ENCODE measurements at places on chromosomes 3 and 15.

DNA sequence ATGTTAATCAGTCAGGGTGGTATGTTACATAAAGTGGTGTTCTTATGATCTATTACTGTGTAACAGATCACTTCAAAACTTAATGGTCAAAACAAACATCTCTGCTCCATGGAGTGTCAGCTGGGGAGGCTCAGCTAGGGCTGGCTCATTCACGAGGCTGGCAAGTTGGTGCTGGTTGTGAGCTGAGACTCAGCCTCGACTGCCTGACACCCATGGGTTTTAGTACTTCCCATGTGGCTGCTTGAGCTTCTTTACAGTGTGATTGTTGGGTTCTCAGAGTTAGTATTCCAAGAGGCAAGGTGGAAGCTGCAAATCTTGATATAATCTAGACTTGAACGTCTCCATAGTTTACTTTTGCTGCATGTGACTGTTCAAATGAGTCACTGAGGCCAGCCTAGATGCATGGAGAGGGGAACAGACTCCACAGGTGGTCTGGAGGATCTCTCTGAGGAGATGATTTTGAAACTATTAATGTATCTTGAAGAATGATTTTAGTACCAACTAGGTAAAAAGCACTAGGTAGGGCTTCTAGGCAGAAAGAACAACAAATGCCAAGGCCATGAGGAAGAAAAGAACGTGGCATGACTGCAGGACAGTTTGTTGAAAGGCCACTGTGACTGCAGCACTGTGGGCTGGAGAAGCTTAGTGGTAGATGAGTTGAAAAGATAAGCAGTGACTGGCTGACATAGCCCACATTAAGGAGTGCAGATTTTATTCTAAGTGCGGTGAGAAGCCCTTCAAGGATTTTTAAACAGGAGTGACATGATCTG, 281.1 kb upstream of the PROK2 start:
- no peak for DNase-seq
- no peak overlapping the region for H3K4me3 ChIP-seq
- no peaks in the 10 kb centered on the region for H3K4me1 ChIP-seq
- H3K27ac ChIP-seq, result no peak overlapping the region
- peaks cover 1% of the 10 kb centered on the region for H3K27me3 ChIP-seq
- H3K36me3 ChIP-seq, result peaks cover 12% of the 10 kb centered on the region

DNA sequence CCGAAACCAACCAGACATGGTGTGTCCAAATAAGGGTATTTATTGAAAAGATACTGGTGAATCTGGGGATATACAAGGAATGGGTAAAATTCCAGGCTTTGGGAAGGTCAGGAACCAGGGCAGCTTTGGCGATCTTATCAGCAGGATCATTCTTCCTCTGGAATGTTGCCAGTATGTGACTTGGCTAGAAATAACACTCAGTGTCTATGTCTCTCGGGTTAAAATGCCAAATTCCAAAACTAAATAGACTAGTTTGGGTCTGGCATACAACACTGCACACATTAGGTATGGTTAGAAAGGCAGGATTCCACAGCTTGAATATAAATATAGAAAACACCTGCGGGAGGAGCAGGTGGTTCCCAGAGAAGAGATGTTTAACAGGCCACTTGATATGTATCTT, 220.2 kb upstream of the CD96 start:
- H3K36me3 ChIP-seq, result no peaks in the 10 kb centered on the region
- H3K4me1 ChIP-seq, result peaks cover 18% of the 10 kb centered on the region

- H3K4me1 ChIP-seq, result peaks cover 25% of the 10 kb centered on the region
- peak overlapping the region; percentile 97 for H3K27ac ChIP-seq
- H3K27me3 ChIP-seq, result peaks cover 10% of the 10 kb centered on the region
- H3K36me3 ChIP-seq, result no peaks in the 10 kb centered on the region
- H3K4me3 ChIP-seq, result peak overlapping the region; percentile 87
Observed at GRCh38 chr3:5186858-5187155, 700 bp upstream of the EDEM1 start.

- no peak overlapping the region for H3K27ac ChIP-seq
- H3K4me1 ChIP-seq, result peaks cover 2% of the 10 kb centered on the region
- no peak overlapping the region for H3K4me3 ChIP-seq
Observed at GRCh38 chr15:93049914-93050578, 39.0 kb downstream of the RGMA start.

DNA sequence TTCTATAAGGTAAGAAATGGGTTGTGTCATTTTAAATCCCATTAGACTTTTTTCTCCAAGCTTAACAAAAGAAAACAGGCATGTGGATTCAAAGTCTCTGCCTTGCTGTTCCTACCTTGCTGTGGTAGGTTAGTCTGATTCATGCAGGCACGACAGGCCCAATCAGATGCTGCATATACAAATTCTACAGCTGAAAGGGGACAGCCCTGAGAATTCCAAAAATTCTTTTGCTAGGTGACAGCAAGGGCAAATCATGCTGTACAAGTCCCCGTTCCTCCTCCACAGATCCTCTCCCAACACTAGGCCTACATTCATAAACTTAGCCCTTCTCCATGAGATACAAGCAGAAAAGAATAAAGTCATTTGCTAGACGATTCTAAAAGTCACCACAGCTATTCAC, 161.2 kb upstream of the THBS1 start:
- H3K4me3 ChIP-seq, result no peak overlapping the region
- H3K36me3 ChIP-seq, result no peaks in the 10 kb centered on the region
- H3K27me3 ChIP-seq, result no peaks in the 10 kb centered on the region

GRCh38 chr3:101070799-101071121, 77.5 kb upstream of the ABI3BP start:
- no peak for DNase-seq
- no peak overlapping the region for H3K4me3 ChIP-seq
- H3K27ac ChIP-seq, result no peak overlapping the region
- peaks cover 1% of the 10 kb centered on the region for H3K27me3 ChIP-seq
- H3K4me1 ChIP-seq, result no peaks in the 10 kb centered on the region
- no peaks in the 10 kb centered on the region for H3K36me3 ChIP-seq

DNA sequence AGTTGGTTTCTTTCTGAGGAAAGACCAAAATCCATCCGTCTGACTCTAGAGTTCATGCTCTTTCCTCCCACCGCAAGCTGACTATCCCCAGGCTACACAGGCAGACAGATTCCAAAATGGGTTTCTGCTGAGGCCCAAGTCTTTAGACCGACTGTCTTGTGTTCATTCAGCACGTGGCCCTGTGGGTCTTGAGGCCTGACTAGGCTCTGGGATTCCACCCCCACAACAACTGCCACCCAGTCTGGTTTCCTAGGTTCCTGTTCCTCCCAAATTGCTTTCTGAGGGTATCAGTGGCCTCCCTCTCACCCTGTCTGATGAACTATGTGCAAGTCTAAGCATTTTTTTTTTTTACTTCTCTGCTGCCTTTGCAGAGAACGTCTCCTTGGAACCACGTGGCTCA, 67.7 kb downstream of the CYP19A1 start:
- no peak for DNase-seq
- H3K27me3 ChIP-seq, result peaks cover 5% of the 10 kb centered on the region
- no peak overlapping the region for H3K4me3 ChIP-seq
- no peak overlapping the region for H3K27ac ChIP-seq

- DNase-seq, result no peak
- no peaks in the 10 kb centered on the region for H3K36me3 ChIP-seq
- H3K27me3 ChIP-seq, result peaks cover under 1% of the 10 kb centered on the region
- H3K4me1 ChIP-seq, result no peaks in the 10 kb centered on the region
- no peak overlapping the region for H3K27ac ChIP-seq
Observed at GRCh38 chr3:188788621-188789081, 383.1 kb upstream of the TPRG1 start.

- no peaks in the 10 kb centered on the region for H3K4me1 ChIP-seq
- no peak for DNase-seq
- H3K4me3 ChIP-seq, result no peak overlapping the region
- H3K27me3 ChIP-seq, result no peaks in the 10 kb centered on the region
- no peak overlapping the region for H3K27ac ChIP-seq
Observed at GRCh38 chr3:34056951-34057390, 258.5 kb downstream of the PDCD6IP start.

DNA sequence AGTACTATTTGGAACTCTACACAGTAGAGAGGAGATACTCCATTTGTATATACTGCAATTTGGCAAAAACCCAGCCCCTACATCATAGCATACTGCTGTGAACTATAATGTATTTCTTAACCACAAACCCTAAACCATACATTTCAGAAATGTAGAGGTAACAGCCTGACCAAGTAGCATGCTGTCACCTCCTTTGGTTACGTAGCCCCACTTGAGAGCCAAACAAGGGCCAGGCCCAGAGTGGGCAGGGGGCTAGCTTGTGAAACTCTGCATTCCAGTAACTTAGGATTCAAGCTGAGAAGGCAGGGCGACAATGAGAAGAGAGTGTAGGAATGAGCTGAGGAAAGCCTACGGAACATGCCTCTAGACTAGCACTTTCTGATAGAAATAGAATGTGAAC, 135.8 kb downstream of the GREM1 start:
- DNase-seq, result no peak
- H3K27me3 ChIP-seq, result no peaks in the 10 kb centered on the region
- no peak overlapping the region for H3K4me3 ChIP-seq
- no peaks in the 10 kb centered on the region for H3K36me3 ChIP-seq
- no peak overlapping the region for H3K27ac ChIP-seq
- no peaks in the 10 kb centered on the region for H3K4me1 ChIP-seq

GRCh38 chr3:155369244-155369643, 75.8 kb upstream of the STRIT1 start:
- no peak overlapping the region for H3K4me3 ChIP-seq
- H3K4me1 ChIP-seq, result peaks cover 12% of the 10 kb centered on the region
- H3K27me3 ChIP-seq, result peaks cover 1% of the 10 kb centered on the region
- no peaks in the 10 kb centered on the region for H3K36me3 ChIP-seq

- no peaks in the 10 kb centered on the region for H3K27me3 ChIP-seq
- H3K4me3 ChIP-seq, result no peak overlapping the region
- H3K27ac ChIP-seq, result no peak overlapping the region
- H3K4me1 ChIP-seq, result peaks cover 24% of the 10 kb centered on the region
Observed at GRCh38 chr15:41951571-41951970, 20.8 kb downstream of the EHD4 start.

GRCh38 chr15:28956491-28956890, 70.7 kb downstream of the APBA2 start:
- no peak overlapping the region for H3K4me3 ChIP-seq
- H3K27ac ChIP-seq, result no peak overlapping the region
- DNase-seq, result no peak
- H3K27me3 ChIP-seq, result peaks cover 9% of the 10 kb centered on the region

DNA sequence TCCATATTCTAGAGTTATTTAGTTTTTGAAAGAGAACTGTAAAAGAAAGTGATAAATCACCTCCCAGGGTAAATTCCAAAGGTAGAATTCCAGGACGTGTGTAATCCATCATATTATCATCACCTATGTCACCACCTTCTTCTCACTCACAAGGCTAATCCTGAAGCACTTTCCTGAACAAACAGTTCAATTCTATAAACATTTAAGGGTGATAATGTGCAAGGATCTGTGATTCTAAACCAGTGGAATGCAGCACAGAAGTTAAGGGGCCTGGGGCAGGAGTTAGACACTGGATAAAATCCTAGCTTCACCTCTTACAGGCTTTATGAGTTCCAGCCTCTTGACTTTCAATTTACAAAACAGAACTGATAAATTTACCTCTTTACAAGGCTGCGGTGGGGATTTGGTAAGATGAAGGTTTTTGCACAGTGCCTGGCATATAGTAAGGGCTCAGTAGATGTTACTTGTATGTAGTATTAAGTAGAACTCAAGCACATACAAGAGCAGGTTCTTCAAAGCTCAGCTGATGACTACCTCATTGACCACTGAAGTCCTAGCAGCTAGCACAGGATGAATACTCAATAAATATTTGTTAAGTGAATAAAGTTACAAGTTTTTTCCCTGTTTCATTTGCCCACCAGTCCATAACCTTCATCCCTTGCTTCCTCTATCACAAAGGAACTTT, 47.3 kb upstream of the CCDC80 start:
- no peaks in the 10 kb centered on the region for H3K36me3 ChIP-seq
- H3K4me3 ChIP-seq, result no peak overlapping the region
- H3K27ac ChIP-seq, result no peak overlapping the region
- DNase-seq, result no peak

DNA sequence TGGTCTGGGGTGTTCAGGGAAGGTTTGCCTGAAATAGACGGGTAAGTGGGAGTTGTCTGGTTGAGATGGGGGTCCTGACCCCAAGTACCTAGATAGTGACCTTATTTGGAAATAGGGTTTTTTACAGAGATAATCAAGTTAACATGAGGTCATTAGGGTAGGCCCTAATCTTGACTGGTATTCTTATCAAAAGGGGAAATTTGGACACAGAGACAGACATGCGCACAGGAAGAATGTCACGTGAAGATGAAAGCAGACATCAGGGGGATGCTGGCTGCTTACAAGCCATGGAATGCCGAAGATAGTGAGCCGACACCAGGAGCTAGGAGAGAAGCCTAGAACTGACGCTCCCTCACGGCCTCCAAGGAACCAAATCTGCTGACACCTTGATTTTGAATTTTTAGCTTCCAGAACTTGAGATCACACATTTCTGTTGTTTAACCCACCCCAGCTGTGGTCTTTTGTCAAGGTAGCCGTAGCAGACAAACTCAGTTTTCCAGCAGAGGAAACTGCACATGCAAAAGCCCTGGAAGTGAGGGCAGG, 17.1 kb downstream of the BHLHE40 start:
- no peak for DNase-seq
- H3K36me3 ChIP-seq, result no peaks in the 10 kb centered on the region
- peaks cover 8% of the 10 kb centered on the region for H3K4me1 ChIP-seq
- no peak overlapping the region for H3K27ac ChIP-seq

DNA sequence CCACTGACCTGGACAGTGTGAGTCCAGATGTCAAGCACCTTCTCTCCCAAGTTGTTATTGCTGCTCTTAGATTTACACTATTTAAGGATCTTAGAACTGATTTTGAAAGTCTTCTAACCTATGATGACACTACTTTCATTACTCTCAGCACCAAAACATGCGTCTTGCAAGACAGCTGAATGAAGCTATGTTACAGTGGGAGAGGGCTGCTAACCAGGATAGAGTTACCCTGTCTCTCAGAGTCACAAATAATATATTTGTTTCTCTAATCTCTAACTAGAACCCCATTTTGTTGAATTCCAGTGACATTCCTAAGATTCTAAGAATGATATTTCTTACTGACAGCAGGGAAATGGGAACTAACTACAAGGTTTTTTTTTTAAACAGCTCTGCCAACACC, 455.5 kb downstream of the MAGI1 start:
- H3K27me3 ChIP-seq, result no peaks in the 10 kb centered on the region
- H3K4me3 ChIP-seq, result no peak overlapping the region
- DNase-seq, result no peak

Data from endothelial cell (in vitro differentiated cells).